ENCODE measurements at places on chromosomes 3 and 15. TPM values are rescaled to one million over a fixed set of nuclear protein-coding genes. Genes with fewer than 3 reads are reported as not detected.

The C3orf52 gene
- total RNA-seq, result 0.38 TPM

The MKRN3 gene
- 0.49 TPM for total RNA-seq

The SPSB4 gene
- 0.38 TPM for total RNA-seq

The NUDT16 gene
- 40.1 TPM for total RNA-seq

The SPTSSB gene
- total RNA-seq, result not detected

The SUSD5 gene
- total RNA-seq, result 0.33 TPM

The NANOGP8 gene
- total RNA-seq, result 2.3 TPM

The CISH gene
- total RNA-seq, result 4.8 TPM

The SCG3 gene
- total RNA-seq, result not detected

The OR5K2 gene
- not detected for total RNA-seq

The GRAMD1C gene
- 2.3 TPM for total RNA-seq

The PLA2G4D gene
- total RNA-seq, result 0.57 TPM

The CCRL2 gene
- 4.1 TPM for total RNA-seq

The APOD gene
- total RNA-seq, result 1,537 TPM

The SLC28A2 gene
- total RNA-seq, result not detected

The CELF6 gene
- total RNA-seq, result 3.2 TPM

The SCN11A gene
- total RNA-seq, result 0.49 TPM

The EPHA3 gene
- 7.2 TPM for total RNA-seq

The TM4SF18 gene
- total RNA-seq, result 7.3 TPM

The RBPMS2 gene
- 1.7 TPM for total RNA-seq

The GP5 gene
- total RNA-seq, result not detected

The TOPBP1 gene
- total RNA-seq, result 26.2 TPM

The A4GNT gene
- total RNA-seq, result not detected

The HIGD2B gene
- total RNA-seq, result not detected

The NDUFAF3 gene
- total RNA-seq, result 141 TPM

The LMAN1L gene
- not detected for total RNA-seq

The EFHB gene
- total RNA-seq, result 1.8 TPM

The ATOSA gene
- total RNA-seq, result 184 TPM

The ASB14 gene
- not detected for total RNA-seq

The TMC3 gene
- total RNA-seq, result not detected

The MAP1A gene
- total RNA-seq, result 13.8 TPM

The RPP25 gene
- 10.1 TPM for total RNA-seq

The IL5RA gene
- total RNA-seq, result 0.98 TPM

The CRYGS gene
- 7.9 TPM for total RNA-seq

The OR4F6 gene
- not detected for total RNA-seq

The RSL24D1 gene
- total RNA-seq, result 77.7 TPM

The H1-8 gene
- not detected for total RNA-seq

The ABI3BP gene
- 172 TPM for total RNA-seq

The STT3B gene
- 128 TPM for total RNA-seq

The XCR1 gene
- not detected for total RNA-seq

The GXYLT2 gene
- total RNA-seq, result 3.9 TPM

The OIP5 gene
- total RNA-seq, result not detected

The CLRN1 gene
- total RNA-seq, result not detected

The GPR160 gene
- 7.3 TPM for total RNA-seq

The TRIM59 gene
- total RNA-seq, result 2.1 TPM

The SAMMSON gene
- 0.88 TPM for total RNA-seq

The C3orf22 gene
- not detected for total RNA-seq

The GOLGA8R gene
- total RNA-seq, result 4.4 TPM

The TMEM158 gene
- 0.51 TPM for total RNA-seq

The U2SURP gene
- 150 TPM for total RNA-seq

The TEX55 gene
- 0.66 TPM for total RNA-seq

The SLC28A1 gene
- not detected for total RNA-seq

The CLDN1 gene
- total RNA-seq, result 6.2 TPM

The UACA gene
- total RNA-seq, result 129 TPM

The TUSC7 gene
- not detected for total RNA-seq

The FRMD5 gene
- 0.34 TPM for total RNA-seq

The SLC12A1 gene
- total RNA-seq, result not detected

The FSD2 gene
- total RNA-seq, result not detected
